Gastrocnemius medialis (tissue), 4 donors: ENCODE measurements at places on chromosomes 11 and 22.

DNA sequence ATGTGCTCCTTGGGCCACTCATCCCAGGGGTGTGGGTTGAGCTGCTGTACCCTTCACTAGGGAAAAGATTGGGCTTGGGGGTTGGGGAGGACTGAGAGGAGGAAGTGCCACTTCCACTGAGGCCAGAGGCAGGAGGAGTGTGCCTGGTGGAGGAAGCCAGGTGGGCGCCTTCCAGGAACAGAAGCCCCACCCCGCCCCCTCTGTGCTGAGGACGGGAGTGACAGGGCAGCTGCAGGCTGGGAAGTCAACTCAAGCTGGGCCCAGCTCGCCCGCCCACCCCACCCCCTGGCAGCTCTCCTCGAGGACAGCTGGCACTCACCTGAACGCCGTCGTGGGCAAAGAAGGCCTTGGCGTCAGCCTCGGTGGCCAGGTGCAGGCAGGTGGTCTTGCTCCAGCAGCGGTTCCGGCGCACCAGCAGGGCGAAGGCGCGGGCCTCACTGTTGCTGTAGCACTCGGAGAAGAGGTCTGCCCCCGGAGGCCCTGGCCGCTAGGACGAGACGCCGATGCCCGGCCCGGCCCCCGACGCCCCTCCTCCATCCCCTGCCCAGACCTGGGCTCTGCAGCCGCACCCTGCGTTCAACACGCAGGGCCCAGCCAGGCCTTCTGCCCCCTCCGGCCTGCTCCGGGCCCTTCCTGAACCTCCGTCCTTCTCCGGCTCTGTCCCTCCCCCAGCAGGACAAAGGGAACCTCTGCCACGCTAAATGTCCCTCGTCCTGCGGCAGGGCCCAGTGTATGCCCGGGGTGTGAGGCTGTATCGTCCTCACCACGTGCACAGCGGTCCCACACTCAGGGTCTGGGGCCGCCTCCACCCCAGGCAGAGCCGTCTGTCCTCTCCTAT, 13.4 kb downstream of the TSSC4 start:
- DNase-seq, result peak; percentile 38

GRCh38 chr11:92329137-92329536, 104.5 kb downstream of the FAT3 start:
- no peak for DNase-seq

DNA sequence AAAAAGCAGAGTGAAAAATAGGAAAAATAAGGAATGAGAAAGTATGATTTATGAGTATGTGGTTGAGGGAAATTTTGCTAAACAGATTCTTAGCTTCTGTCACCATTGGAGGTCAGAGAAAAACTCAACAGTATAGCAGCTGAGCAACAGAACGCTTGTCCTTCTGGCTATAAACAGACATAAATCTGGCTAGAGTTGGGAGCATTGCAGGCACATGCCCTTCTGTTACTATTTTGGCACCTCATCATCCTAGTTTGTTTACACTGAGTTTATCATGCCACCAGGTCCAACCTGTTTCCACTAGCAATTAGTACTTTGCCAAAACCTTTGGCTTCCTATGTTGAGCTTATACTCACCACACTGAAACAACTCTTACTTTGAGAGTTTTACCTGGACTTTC, 6.9 kb downstream of the UBE4A start:
- peak; percentile 46 for DNase-seq

- no peak for DNase-seq
These were observed 684.0 kb downstream of the OPCML start for GRCh38 chr11:132848336-132848735.

GRCh38 chr11:19576054-19576453, 136.6 kb upstream of the NAV2 start:
- no peak for DNase-seq

DNA sequence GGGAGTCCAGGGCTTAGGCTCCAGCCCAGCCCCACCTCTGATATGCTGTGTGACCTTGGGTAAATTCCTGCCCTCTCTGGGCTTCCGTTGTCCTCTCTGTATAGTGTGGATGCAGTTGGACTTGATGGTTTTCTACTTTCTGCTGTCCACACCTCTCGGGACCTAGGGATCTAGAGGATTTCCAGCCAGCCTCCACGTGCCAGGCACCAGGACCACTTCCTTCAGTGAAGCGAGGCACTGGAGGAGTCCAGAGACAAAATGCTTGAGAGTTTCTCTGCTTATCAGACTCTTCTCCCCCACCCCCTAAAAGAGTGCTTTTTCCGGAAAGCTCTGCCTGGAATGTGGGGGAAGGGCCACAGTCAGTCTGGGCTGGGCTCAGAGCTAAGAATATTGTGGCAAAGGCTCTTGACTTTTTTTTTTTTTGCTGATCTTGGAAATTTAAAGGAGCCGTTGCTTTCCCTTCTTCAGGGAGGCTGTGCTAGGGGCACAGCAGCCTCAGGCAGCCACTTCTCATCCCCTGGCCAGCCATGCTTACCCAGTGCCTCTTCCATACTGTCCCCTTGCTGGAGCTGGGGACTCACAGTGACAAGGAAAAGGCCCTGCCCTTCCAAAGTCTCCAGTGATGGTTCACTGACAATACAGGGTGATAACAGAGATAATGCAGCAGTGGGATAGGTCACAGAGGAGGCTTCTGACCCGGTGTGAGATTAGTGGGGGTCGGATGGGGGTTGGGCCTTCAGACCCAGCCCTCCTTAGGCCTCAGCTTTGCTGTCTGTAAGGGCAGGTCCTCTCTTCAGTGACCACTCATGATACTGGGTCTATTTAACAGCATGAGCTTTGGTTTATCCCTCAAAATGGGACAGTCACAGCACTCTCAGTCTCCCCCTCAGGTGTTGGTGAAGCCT, 2.9 kb upstream of the SERPINH1 start:
- no peak for DNase-seq

GRCh38 chr11:95799546-95799945, 9.2 kb downstream of the CEP57 start:
- DNase-seq, result no peak

GRCh38 chr11:15161790-15162189, 47.1 kb downstream of the INSC start:
- DNase-seq, result no peak

DNA sequence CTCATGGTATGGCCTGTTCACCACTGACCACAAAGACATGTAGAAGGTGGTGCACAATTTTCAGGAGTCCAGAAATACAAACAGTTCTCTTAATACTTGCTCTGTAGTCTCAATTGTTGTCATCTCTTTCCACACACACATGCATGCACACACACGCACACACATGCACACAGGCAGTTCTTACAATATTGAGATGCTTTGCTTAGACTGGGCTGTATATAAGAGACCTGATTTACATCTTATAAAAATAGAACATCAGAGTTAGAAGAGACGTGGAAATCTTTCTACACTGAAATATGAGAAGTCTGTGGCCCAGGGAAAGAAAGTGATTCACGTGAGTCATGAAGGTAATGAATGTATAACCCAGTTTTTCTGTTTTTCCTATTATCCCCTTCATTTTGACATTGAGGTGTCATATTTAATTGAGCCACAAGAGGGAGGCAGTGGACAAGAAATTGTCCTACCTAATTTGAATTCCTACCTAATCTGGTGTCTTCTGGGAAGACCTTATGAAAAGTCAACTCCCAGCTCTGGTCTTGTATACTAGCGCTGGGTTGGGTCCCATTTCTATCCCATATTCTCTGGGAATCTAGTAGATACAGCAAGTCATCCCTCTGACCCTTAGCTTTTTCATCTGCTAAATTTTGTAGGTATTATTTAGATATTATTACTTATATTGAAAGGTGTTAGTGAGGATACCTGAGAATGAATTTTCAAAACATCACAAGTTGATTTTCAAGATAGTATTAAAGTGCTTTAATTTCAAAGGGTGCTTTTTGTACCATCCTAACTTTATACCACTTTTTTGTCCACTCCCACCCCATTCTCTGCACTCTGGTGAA, 14.9 kb upstream of the MS4A4A start:
- no peak for DNase-seq

GRCh38 chr22:29510542-29510941, 30.5 kb downstream of the NEFH start:
- no peak for DNase-seq

- DNase-seq, result peak; percentile 37
These were observed 71.9 kb downstream of the LDLRAD3 start for GRCh38 chr11:36015799-36016198.

GRCh38 chr11:94799726-94800125, 31.6 kb downstream of the AMOTL1 start:
- DNase-seq, result no peak

DNA sequence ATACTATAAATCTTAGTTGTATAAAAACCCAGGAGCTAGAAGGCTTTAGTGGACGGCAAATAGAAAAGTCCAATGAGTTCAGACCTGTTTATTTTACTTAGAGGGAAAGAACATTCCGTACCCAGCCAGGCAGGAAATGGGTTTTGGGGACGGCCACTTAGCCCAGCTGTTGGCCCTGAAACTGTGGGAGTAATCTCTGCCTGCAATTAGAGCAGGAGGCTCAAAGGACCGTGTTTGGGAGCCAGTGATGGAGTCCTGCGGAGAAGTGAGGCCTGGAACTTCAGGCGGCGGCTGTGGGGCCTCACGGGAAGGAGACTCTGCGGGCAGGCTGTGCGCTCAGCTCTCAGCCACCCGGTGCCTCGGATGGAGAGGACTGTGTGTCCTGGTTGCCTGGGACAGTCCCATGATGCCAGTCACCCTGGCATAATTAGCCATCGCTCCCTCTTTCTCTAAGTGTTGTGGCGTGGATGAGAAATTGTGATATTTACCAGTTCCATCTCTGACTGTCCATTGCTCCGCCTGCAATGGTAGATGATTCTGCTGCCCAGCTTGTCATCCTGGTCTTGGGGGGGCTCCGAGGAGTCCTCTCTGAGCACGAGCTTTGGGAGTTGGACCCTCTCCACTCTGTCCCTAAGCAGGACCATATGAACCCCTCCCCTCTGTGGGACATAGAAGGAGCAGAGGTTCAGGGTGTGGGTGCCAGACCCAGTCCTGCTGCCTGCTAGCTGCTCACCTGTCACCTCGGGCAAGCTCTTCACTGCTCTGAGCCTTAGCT, 530.3 kb downstream of the TBC1D22A start:
- peak; percentile 22 for DNase-seq

- DNase-seq, result no peak
These were observed 97.1 kb downstream of the TSPAN18 start for GRCh38 chr11:44823868-44824267.

GRCh38 chr11:96232132-96232531, 110.9 kb downstream of the MAML2 start:
- DNase-seq, result no peak

DNA sequence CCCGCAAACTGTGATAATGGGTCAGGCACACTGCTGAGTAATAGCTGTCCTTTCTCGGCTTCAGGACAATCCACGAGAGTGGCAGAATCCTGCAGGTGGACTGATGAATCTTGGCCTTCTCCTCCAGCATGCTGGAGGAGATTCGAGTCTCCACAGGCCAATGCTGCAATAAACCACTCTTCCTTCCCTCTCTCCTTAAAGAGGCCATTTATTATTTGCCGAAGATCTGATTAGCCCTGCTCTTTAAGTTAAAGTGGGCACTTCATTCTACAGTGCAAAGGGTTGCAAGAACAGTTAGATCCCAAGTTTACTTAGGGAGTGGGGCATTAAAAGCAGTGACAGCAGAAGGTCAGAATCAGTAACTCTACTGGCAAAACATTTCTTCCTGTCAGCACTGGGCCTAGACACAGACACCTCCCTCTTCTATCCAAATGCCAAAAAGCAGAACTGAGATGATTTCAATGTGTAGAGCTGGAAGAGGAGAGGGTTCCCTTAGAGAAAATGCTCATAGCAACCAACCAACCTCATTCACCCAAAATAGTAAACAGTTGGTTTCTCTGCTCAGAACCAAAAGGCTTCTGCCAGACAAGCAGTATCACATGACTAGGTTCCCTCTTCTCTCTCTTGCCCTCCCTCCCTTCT, 121.7 kb downstream of the SGSM3 start:
- DNase-seq, result peak; percentile 15

GRCh38 chr22:42078469-42079318, 806 bp upstream of the SMDT1 start:
- DNase-seq, result peak; percentile 36

- no peak for DNase-seq
These were observed 441.1 kb upstream of the CCDC90B start for GRCh38 chr11:83727251-83727650.

GRCh38 chr22:29156507-29156906, 49.2 kb upstream of the EMID1 start:
- DNase-seq, result no peak

DNA sequence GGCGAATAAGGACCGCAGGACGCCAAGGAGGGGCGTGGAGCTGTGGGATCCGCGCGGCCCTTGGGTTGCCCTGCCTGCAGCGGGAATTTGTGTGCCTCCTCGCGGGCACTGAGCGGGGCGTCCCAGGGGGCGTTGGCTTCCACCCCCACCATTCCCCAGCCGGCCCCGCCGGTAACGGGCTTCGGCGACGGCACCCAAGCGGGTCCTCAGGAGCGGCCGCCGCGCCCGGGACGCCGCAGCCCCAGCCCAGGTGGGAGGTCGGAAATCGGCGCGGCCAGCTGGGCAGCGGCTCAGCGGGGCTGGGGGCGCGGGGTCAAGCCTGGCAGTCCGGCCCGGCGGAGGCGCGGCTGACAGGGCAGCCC, 320 bp downstream of the CLTCL1 start:
- no peak for DNase-seq

- no peak for DNase-seq
These were observed 116.2 kb downstream of the KIAA1671 start for GRCh38 chr22:25068707-25069106.

GRCh38 chr11:79353706-79354105, 87.1 kb downstream of the TENM4 start:
- no peak for DNase-seq

DNA sequence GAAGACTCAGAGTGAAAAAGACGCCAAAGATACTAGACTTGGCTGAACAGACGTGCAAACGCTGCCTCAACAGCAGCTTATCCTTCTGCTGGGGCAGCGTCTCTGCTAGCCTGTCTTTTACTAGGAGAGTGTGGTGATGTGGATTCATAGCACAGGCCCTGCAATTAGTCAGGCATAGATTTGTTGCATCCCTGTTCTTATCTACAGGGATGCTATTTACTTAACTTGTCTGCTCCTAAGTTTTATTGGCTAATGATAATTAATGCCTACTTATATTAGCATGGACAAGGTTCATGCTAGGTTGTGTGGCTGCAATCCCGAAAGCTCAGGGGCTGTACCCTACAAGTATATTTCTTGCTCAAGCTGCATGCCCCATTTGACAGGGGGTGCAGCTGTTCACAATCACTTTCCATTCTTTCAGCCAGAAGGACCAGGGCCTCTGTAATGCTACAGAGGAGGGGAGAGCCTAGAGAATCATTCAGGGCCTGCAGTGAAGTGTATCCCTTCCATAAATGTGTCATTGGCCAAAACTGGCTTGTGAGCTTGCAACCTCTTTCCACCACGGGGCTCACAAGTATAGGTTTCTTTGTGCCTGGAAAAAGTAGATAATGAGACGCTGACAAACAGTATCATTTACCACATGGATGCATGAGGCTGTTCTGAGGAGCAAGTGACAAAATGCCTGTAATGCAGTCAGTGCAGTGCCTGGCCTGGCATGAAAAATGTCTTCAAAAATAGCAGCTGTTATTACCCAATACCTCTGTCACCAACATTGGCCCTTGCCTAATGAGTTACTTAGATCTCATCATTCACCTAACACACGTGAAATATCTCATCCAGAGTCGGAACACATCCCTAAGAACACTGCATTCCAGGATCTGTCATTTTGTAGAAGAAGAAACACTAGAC, 685.8 kb upstream of the API5 start:
- DNase-seq, result no peak
